ENCODE measurements at places on chromosomes 7 and 10.

DNA sequence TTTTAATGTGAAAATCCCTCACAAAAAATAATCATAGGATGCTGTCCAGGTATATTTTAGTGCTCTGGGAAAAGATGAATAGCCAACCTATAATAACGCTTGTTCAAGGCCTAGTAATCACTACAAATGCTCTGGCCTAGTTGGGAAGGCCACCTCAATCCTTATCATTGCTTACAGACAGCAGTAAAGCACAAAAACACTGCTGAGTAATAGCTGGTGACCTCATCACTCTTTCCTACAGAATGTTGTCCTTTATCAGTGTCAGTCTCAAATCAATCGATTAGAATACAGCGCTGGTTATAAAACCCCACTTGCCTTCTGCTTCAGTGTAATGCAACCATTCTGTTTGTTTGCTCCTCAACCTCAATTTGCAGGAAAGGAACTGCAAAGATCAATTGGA, 72.6 kb upstream of the STEAP1 start:
- DNase-seq = no peak

- DNase-seq = no peak
Observed at GRCh38 chr7:142104550-142105527, 6.7 kb upstream of the MGAM2 start.

DNA sequence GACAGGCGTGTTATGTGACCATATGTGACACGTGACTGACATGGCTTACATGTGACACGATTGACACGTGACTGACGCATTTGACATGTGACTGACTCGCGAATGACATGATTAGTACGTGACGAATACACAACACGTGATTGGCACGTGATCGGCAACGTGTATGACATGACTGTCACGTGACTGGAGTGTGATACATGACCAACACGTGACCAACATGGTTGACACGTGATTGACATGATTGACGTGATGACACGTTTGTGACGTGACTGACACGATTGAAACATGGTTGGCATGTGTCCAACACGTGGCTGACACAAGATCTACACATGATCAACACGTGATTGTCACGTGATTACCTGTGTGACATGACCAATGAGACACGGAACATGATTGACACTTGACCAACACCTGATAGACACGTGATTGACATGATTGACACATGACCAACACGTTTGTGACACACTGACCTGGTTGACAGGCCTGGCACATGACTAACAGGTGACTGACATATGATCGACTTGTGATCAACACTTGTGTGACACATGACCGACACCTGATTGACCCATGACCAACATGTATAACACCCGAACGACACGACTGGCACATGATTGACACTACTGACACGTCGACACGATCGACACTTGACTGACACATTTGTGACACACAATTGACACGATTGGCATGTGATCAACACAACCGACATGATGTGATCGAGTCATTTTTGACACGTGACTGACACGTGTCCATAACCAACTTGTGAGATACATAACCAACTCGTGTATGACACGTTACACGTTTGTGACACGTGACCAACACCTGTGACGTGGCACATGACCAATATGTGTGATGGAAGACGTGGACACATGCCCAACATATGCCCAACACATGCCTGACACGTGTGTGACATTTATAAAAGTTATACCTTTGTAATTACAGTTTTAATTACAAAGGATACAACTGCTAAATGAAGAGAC, 21.1 kb downstream of the CRPPA start:
- no peak for DNase-seq

DNA sequence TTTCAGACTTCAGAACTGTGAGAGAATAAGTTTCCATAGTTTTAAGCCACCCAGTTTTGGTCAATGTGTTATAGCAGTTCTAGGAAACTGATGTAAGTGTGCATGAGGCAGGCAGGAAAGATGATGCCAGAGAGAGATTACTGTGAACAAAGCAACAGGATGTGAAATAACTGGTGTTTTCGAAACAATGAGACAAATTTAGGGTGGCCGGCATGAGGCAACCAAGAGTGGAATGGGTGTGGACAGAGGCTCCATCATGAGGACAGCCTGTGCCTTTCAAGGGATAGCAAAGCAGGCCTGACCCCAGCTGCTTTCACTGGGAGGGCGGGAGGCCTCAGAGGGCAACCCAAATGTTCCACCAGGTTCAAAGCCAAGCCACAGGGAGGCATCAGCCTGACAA, 67.3 kb upstream of the UCN3 start:
- DNase-seq = no peak

DNA sequence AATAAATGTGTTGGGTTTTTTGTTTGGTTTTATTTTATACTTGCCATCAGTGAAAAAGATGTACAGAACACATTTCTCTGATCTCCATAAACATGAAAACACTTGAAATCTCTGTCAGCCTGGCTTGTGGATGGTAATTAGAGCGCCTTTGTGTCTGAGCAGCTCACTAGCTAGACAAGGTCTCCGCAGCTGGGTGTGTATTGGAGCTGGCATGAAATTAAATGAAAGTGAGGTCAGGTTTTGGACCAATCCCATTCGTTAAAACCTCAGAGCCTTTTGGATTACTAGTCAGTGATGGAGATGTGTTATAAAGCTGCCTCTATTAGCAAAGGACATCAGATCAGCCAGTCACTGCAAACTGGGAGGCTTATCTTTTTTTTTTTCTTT, 2.7 kb downstream of the FRAT1 start:
- DNase-seq = no peak

DNA sequence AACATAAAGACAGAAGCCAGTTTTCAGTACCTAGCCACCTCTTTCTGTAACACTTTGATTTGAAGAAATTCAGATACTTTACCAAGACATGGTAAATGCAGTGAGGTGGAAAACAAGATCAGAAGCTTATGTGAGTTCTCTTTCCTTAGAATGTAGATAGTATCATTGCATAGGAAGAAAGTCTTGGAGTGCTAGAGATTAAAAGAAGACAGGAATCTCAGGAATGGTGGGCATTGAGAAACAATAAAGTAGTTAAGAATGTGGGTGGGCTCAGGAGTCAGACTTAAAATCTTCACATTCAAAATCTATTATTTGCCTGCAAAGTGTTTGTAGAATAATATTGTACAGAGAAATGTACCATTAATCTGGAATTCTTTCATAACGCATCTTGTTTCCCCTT, 58.9 kb downstream of the POLL start:
- no peak for DNase-seq

DNA sequence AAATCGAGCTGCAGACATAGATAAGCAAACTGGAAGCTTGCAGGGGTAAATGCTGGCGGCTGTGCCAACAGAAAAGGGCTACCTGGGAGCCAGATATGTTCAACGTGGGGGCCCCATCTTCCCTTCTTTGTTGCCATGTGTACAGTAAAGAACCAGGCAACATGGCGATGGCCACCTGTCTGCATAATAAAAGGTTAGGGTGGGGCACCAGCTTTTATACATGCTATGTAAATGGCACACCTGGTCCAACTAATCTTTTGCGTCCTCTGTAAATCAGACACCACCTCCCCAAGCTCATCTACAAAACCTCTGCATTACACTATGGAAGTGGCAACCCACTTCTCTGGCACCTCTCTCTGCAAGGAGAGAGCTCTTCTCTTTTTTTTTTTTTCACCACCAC, 13.9 kb downstream of the BUD31 start:
- DNase-seq = no peak

DNA sequence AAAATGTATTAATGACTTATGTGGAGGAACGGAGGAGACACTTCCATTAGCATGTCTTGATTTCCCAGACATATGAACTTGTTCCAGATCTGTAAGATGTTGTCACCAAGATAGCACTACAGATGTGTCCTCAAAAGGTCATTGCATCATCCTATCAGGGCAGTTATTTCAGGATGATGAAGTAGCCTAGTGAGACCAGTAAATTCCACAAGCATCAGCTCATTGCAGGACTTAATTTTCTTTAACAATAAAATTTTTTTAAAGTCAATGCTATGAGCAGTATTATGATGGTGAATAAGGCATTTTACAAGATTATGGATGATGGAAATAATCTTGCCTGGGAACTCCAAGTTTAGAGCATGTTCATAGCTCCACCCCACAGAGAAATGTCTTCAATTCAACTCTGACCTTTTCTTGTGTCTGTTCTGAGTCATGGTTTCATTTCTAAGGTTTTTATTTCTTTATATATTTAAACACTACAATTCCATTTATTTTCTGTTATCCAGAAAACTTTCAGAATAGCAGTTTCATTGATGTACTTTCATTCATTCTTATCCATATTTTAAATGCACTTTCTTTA, 1203.3 kb upstream of the CELF2 start:
- no peak for DNase-seq

GRCh38 chr7:41997151-41997550, 239.9 kb downstream of the GLI3 start:
- DNase-seq = no peak

- DNase-seq = no peak
Observed at GRCh38 chr7:48251766-48252165, 80.5 kb downstream of the ABCA13 start.

DNA sequence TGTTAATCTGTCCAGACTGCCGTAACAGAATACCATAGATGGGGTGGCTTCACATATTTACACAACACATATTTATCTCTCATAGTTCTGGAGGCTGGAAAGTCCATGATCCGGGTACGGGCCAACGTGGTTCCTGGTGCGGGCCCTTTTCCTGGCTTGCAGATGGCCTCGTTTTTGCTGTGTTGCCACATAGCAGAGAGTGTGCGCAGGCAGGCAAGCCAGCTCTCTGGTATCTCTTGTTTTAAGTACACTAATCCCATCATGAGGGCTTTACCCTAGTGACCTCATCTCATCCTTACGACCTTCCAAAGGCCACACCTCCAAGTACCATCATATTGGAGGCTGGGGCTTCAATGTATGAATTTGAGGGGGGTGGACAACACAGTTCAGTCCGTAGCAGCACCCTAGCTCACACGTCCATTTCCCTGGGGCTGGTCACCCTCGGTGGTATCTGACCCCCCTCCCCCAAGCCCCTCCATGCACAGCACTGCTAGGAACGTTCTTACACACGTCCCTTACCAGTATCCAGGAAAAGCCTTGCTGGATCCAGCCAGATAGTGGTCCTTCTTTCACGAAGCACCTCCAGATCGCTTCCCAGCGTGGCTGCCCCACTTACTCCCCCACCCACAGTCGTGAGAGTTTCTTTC, 21.5 kb downstream of the CUX1 start:
- DNase-seq = no peak

- DNase-seq = no peak
Observed at GRCh38 chr7:81516898-81517297, 252.9 kb downstream of the HGF start.

DNA sequence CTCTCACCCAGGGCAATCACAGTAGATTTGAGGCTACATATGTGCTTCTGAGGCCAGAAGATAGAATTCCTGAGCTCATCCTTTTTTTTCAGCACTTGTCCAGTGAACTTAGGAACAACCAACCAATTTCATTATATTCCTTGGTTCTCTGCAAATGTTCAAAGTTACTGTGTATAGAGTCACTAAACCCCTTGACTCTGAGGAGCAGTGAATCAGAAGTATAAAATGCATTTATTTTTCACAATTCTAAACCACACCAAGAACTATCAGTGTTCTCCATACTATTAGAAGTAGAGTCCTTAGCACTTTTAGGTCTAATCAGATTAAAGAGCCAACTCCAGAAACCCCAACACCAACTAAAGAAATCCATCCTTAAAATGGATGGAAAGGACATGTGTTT, 19.6 kb upstream of the PAPSS2 start:
- no peak for DNase-seq

DNA sequence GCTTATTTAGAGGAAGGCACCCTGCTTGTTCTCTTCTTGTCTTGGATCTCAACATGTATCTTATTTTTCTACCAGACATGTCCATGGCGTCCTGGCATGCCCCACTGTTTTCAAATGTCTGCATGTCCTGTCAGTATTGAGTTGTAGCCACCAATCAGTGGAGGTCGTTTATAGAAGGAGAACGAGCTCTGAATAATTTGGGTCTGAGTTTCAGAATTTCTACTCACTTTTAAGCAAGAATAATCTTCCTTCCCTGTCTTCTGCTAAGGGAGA, 2.9 kb upstream of the HOXA13 start:
- no peak for DNase-seq

- no peak for DNase-seq
Observed at GRCh38 chr7:113812591-113813255, 106.1 kb downstream of the PPP1R3A start.

DNA sequence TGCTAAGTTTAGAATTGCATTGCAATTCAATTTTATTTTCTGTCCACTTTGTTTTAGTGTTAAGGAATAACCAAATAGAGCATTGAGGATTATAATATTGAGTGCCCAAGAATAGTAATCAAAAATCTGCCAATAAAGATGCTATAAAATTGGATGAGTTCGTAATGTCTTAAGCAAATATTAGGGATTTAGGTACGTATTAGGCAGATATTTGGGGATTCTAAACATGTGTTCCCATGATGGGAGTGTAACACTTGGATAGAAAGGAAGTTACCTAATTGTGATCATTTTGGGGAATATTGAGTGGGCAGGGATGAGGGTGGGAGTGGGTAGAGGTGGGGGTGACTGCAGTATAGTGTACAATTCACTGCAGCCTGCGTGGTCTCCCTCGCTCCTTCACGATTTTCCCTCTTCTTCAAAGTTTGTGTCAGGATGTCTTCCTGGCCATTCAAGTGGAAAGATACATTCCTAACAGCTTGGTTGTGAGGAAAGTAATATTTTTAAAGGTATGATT, 1.3 kb upstream of the PRKG1 start:
- no peak for DNase-seq

DNA sequence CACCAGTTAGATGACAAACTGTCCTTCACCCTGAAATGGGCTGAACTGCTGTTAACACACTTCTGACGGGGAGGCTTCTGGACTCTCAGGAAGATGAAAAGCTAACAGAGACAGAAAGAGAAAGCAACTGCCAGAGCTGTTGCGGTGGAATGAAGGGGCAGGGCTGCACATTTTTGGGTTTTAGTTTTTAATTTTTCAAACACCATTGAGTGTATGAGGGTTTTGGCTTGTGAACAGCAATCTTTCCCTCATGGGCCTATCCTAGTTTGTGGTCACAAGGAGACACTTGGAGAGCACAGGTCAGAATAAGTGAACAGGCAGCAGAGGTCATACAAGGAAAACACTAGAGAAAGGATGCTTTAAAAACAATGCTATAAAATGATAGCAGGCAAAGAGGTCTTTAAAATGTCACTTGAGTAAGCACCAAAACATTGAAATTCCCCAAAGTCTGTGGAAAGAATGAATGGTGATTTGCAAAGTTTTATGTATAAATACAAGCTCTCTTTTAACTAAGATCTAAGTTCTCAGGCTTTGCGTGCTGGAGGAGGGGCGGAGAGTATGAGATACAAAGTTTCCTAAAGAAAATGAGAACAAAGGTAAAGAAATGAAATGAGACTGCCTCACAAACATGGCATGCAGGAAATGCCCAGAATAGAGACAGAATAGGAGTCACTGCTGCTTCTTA, 101.4 kb upstream of the GLI3 start:
- no peak for DNase-seq

GRCh38 chr10:49598164-49598856, 11.8 kb upstream of the SLC18A3 start:
- DNase-seq = no peak

DNA sequence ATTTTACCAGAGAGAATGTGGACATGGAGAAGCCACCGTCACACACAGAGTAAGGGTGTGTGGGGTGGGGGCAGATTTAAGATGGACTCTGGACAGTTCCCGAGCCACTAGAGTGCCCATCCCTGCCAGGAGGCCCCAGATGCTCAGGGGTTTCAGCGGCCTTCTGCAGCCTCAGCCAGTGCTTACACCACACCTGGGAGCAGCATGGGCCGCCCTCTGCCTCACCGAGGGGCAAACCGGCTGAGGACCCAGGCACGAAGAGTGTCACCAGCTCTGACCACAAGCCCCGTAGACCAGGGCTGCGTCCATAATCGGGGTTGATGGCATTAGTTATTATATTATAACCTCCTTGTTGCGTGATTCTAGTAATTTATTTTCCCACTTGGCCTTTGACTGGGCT, 6.7 kb upstream of the MNX1 start:
- no peak for DNase-seq

All from coronary artery (tissue), 2 donors.